ENCODE measurements at places on chromosomes 7 and 10.
A peak's percentile ranks its signal among the peaks of the same experiment; 100 is the strongest.

DNA sequence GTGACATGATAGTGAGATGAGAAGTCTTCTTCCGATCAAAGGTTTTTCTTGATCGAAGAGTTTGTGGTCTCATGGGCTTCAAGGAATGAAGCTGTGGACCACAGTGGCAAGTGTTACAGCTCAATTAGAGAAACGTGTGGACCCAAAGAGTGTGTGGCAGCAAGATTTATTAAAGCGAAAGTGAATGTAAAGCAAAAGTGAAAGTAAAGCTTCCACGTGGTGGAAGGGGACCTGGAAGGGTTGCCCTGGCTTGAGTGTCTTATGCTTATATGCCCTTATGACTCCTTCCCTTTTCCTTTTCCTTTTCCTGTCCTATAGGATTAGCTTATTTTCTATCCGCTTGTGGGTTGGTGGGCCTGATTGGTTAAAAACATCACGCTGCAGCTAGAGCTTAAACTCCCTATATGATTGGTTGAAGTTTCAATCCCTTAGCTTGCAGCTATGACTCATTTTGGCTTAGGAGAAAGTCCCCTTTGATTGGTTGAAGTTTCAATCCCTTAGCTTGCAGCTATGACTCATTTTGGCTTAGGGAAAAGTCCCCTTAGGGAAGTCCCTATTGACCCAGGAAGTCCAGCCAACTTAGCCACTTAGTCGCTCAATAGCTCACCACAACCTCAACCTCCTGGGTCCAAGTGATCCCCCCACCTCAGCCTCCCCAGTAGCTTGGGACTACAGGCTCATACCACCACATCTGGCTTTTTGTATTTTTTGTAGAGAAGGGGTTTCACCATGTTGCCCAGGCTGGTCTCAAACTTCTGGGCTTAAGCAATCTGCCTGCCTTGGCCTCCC, 34.7 kb downstream of the MRPS24 start:
- H3K27ac ChIP-seq = peak overlapping the region; percentile 88
- DNase-seq = peak; percentile 82
- H3K36me3 ChIP-seq = peaks cover 4% of the 10 kb centered on the region
- H3K27me3 ChIP-seq = peaks cover under 1% of the 10 kb centered on the region
- peak overlapping the region; percentile 79 for H3K4me3 ChIP-seq

GRCh38 chr10:4658777-4659176, 167.2 kb upstream of the AKR1E2 start:
- H3K4me3 ChIP-seq = no peak overlapping the region
- H3K36me3 ChIP-seq = no peaks in the 10 kb centered on the region

GRCh38 chr7:81632418-81632817, 137.4 kb downstream of the HGF start:
- H3K4me3 ChIP-seq = no peak overlapping the region
- no peaks in the 10 kb centered on the region for H3K36me3 ChIP-seq

DNA sequence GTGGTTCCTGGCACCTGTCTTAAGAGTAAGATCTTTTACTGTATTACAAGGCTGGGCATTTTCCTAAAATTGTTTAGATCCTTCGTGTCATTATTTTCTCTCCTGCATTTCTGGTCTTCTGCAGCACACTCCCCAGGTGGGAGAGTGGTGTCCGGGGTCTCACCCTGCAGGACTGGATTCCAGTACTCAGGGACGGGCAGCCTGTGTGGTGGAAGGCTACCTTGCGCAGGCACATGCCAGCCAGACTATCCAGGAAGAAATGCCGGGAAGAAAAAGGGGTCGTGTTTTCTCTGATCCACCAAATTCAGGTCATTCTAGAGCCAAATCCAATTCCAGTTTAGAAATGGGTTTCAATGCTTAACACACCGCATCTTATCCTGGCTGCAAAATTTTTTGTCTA, 27.7 kb downstream of the CNPY1 start:
- no peaks in the 10 kb centered on the region for H3K36me3 ChIP-seq
- H3K27me3 ChIP-seq = peaks cover 37% of the 10 kb centered on the region
- DNase-seq = no peak
- H3K4me3 ChIP-seq = no peak overlapping the region
- H3K4me1 ChIP-seq = no peaks in the 10 kb centered on the region
- no peak overlapping the region for H3K27ac ChIP-seq

DNA sequence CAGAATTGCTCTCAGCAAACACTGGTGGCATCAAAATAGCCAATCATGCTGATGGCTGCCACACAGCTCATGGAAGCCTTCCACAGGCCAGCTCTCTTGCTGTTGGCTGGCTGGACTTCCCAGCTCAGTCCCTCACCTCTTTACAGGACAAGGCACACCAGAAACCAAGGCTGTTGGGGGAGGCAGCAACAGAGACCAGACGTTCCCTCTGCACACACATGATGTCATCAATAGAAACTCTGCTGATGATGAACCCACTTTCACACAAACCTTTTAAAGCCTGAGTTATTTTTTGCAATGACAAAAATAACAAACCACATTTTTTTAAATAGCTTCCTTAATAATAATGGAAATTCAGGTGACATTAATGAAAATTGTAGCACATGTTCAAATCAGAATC, 300.9 kb upstream of the C7orf33 start:
- DNase-seq = no peak
- no peaks in the 10 kb centered on the region for H3K36me3 ChIP-seq
- H3K4me3 ChIP-seq = no peak overlapping the region
- no peak overlapping the region for H3K27ac ChIP-seq
- peaks cover 14% of the 10 kb centered on the region for H3K27me3 ChIP-seq

- DNase-seq = no peak
- H3K27me3 ChIP-seq = no peaks in the 10 kb centered on the region
- no peaks in the 10 kb centered on the region for H3K4me1 ChIP-seq
- no peak overlapping the region for H3K4me3 ChIP-seq
- no peak overlapping the region for H3K27ac ChIP-seq
These were observed 34.0 kb upstream of the CYTH3 start for GRCh38 chr7:6306471-6306870.

DNA sequence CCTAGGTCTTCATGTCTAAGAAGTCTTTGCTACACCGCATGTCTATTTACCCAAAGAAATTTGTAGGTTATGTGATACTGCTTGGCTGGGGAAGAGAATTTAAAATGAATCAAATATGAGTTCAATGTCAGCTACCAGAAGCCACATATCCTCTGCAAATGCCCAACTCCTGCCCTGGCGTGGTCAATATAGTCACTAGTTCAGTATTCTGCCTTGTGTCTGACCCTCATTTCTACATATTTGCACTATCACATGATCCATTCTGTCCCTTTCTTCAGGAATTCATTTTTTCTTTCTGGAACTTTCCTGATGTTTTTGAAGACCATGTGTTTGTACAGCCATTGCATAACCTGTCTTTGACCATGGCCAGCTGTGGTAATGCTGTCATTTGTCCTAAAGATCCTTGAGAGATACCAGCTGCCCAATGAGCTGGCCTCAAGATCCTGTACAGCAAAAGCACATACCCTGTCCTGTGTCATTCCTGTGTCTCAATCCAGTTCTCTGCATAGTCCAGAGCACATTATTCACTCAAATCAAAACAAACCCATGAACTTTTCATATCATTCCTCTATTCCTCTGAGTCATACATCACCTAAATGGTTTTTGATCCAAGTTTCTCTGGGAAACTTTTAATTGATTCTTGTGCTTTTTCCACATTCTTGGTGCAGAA, 524.5 kb downstream of the PARD3 start:
- no peaks in the 10 kb centered on the region for H3K36me3 ChIP-seq
- peaks cover 19% of the 10 kb centered on the region for H3K27me3 ChIP-seq
- no peak overlapping the region for H3K4me3 ChIP-seq
- no peak overlapping the region for H3K27ac ChIP-seq
- no peaks in the 10 kb centered on the region for H3K4me1 ChIP-seq
- no peak for DNase-seq

DNA sequence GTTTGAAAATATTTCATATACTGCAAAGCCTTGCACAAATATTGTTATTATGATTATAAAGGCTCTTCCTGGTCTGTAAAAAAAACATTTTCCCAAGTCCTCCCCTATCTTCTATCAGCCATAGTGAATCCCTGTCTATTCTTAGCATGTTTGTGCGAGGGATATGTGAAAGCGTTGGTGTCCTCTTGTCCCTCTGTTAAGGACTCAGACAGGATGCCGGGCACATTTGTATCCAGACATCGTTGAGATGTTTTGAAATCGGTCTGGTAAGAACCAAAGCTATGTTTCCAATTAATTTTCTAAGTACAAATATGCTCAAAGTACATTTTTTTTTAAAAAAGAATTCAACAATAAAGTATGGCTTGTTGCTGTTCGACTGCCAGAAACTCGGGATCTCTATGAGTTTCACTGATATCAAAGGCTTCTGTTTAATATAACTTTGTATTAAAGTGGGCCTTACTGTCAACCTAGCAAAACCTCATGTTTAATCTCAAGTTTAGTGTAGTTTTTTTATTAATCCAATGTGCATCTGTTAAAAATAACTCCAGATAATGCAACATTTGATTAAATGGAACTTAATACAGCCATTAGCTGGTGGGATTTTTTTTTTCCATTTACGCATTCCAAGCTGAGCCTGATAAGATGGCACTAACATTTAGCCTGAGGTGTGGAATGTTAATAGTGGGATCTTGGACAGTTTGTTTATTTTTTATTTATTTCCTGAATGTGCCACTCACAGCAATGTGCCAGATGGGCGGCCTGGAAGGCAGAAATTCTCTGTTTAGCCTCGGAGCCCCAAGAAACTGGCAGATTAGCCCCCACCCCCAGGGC, 754.3 kb downstream of the LRMDA start:
- no peak overlapping the region for H3K4me3 ChIP-seq
- H3K4me1 ChIP-seq = no peaks in the 10 kb centered on the region
- DNase-seq = no peak
- no peak overlapping the region for H3K27ac ChIP-seq
- H3K36me3 ChIP-seq = no peaks in the 10 kb centered on the region

- H3K36me3 ChIP-seq = no peaks in the 10 kb centered on the region
- H3K27ac ChIP-seq = no peak overlapping the region
- H3K27me3 ChIP-seq = no peaks in the 10 kb centered on the region
- no peak for DNase-seq
These were observed 35.2 kb upstream of the MBL2 start for GRCh38 chr10:52807803-52808202.

- DNase-seq = no peak
- H3K4me3 ChIP-seq = no peak overlapping the region
- no peaks in the 10 kb centered on the region for H3K27me3 ChIP-seq
- no peak overlapping the region for H3K27ac ChIP-seq
- H3K36me3 ChIP-seq = peaks cover 38% of the 10 kb centered on the region
These were observed 7.9 kb upstream of the H2BK1 start for GRCh38 chr7:151218170-151218569.

DNA sequence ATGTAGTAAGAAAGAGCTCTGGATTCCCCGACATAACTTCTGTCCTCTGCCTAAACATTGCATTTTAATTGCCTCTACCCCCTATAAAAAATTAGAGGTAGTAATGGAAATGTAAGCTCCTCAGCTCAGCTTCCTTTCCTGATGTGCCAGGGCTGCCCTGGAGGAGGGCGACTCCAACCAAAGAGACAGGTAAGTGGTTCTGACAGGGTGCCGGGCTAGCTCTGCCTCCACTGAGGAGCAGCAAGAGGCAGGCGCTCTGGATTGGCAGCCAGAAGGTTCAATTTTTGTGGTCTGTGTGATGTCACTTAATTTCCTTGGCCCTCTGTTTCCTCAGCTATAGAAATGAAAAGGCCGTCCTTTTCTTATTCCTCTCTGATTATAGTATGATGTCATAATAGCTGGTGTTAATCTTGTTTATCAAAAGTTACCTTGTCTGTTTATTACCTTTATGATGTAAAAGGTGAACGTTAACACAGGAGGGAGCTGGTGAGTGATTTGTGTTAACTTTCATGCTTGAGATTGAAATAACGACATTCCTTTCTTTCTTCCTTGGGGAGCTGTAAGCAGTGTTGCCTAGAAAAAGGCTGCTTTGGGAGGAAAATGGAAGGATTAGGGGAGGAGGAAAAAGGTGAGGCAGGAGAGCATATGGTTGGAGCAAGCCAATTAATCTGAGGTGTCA, 51.8 kb downstream of the ANLN start:
- no peak overlapping the region for H3K4me3 ChIP-seq
- no peaks in the 10 kb centered on the region for H3K27me3 ChIP-seq
- H3K36me3 ChIP-seq = no peaks in the 10 kb centered on the region

- no peaks in the 10 kb centered on the region for H3K4me1 ChIP-seq
- no peak overlapping the region for H3K4me3 ChIP-seq
- H3K27me3 ChIP-seq = no peaks in the 10 kb centered on the region
- DNase-seq = no peak
- H3K36me3 ChIP-seq = peaks cover 42% of the 10 kb centered on the region
These were observed 322.3 kb downstream of the ZNF716 start for GRCh38 chr7:57772126-57772924.

DNA sequence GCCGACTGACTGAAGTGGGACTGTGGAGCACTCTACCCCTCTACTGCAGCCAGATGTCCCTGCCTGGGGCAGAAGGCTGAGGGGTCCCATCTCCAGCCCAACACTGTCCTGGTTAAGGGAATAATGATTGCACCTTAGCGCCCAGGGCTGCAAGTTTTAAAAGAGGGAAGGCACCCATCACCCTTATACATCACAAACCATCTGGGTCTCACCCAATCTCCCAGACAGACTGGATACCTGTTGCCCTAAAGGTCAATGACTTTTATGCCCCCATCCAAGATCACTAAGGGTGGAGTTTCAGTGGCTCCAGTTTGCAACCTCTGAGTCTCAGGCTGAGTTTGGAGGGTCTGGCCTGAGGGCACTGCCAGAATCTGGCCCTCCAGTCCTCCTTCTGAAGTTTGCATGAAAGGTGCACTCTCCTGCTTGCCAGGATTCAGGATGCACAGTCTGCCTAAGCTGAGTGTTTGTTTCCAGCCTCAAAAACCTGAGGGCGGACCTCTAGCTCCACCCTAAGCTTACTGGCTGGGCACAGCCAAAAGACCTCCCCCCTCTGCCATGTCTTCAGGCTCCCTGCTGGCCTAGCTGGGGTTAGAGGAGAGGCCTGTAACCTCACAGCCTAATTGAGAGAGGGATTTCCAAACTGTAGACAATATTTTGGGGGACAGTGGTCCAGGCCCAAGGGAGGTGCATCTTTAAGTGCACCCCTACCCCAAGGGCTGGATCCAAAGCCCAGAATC, 2.5 kb upstream of the EMX2 start:
- no peak for DNase-seq
- H3K4me1 ChIP-seq = no peaks in the 10 kb centered on the region
- no peak overlapping the region for H3K27ac ChIP-seq
- peaks cover 29% of the 10 kb centered on the region for H3K27me3 ChIP-seq
- H3K4me3 ChIP-seq = no peak overlapping the region

- H3K4me3 ChIP-seq = no peak overlapping the region
- no peak overlapping the region for H3K27ac ChIP-seq
- peaks cover 32% of the 10 kb centered on the region for H3K4me1 ChIP-seq
- DNase-seq = no peak
- no peaks in the 10 kb centered on the region for H3K27me3 ChIP-seq
These were observed 15.6 kb downstream of the NCOA4 start for GRCh38 chr10:46014683-46015405.

Data from natural killer cell treated with Interleukin-12 subunit alpha and Interleukin-12 subunit beta and Interleukin-15 and Interleukin-18, amount 100 ng/mL, for 72 hours (primary cell).